ENCODE measurements at places on chromosomes 5 and 9.

DNA sequence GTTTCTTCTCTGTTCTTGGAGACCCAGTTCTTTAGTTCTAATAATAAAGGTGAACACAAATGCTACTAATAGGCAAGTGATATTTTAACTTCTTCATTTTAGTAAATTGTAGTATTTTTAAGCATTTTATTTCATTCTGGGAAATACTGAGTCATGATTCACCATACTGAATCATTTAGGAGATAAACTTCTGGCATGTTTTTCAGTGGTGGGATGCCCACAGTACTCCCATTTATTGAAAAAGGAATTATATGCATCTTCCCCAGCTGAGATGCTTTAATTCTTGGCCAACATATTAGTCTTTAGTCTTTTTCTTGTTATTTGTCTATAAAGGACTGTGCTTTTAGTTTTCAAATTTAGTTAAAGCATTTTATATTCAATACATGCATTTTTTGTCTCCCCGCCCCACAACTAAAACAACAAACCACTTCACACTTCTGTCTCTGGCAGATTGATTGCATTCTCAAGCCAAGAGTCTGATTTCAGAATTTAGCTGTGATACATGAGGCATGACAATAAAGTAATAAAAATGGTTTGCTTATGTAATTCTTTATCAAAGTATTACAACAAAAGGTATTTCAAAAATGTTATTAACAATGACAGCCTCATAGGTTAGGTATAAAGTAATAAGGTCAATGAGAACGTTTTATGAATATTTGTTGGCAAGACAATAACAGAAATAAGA lies 125.2 kb upstream of the CDH18 start:
- DNase-seq = no peak

DNA sequence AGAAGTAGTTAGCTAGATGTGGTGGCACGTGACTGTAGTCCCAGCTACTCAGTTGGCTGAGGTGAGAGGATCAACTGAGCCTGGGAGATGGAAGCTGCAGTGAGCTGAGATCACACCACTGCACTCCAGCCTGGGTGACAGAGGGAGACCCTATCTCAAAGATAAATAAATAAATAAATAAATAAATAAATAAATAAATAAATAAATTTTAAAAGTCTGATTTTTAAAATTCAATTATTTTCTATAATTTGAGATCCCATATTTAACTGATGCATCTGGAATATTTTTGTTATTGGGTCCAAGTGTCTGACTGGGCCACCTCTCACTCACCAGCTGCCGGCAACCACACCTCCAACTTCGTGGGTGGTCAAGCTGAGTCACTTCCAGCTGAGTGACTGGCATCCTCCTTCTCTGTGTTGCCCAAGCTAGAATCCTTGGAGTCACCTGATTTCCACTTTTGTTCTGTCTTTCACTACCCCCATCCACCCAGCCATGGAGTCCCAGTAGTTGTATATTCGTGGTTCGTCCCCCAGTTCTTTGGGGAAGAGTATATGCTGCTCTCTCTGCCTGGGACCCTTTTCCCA lies 70.9 kb downstream of the EGFLAM start:
- DNase-seq = peak; percentile 36

GRCh38 chr9:97924386-97924785 lies 2.1 kb upstream of the TRMO start:
- no peak for DNase-seq

- DNase-seq = no peak
These were observed 26.9 kb upstream of the CORO2A start for GRCh38 chr9:98219364-98219716.

GRCh38 chr9:132136151-132136780 lies 25.6 kb upstream of the NTNG2 start:
- DNase-seq = no peak

Data from AG10803 (cell line).